ENCODE measurements at places on chromosomes 11 and 22. TPM values are rescaled to one million over a fixed set of nuclear protein-coding genes. Genes with fewer than 3 reads are reported as not detected.

The LDHAL6A gene
- not detected for total RNA-seq

The TCN1 gene
- total RNA-seq, result 3.3 TPM

The OLFML1 gene
- 13.6 TPM for total RNA-seq

The YPEL1 gene
- 1.7 TPM for total RNA-seq

The C11orf24 gene
- total RNA-seq, result 37.1 TPM

The OR52N4 gene
- total RNA-seq, result 0.75 TPM

The OR4S2 gene
- total RNA-seq, result not detected

The PATL1 gene
- total RNA-seq, result 38.1 TPM

The KCNC1 gene
- total RNA-seq, result not detected

The MS4A3 gene
- not detected for total RNA-seq

The CXCR5 gene
- not detected for total RNA-seq

The TPH1 gene
- total RNA-seq, result 1.7 TPM

The ACP2 gene
- 36.8 TPM for total RNA-seq

The UCP2 gene
- total RNA-seq, result 269 TPM

The OR8G5 gene
- total RNA-seq, result not detected

The ELFN2 gene
- total RNA-seq, result 0.10 TPM

The NNMT gene
- total RNA-seq, result 141 TPM

The TRIM5 gene
- 34.5 TPM for total RNA-seq

The HTR3A gene
- total RNA-seq, result not detected

The IL18 gene
- 20.0 TPM for total RNA-seq

The SHISA8 gene
- total RNA-seq, result not detected

The HORMAD2 gene
- not detected for total RNA-seq

The MS4A12 gene
- total RNA-seq, result not detected

The GUCY1A2 gene
- 23.8 TPM for total RNA-seq

The ARCN1 gene
- 118 TPM for total RNA-seq

The APOBEC3B gene
- total RNA-seq, result 1.5 TPM

The MMP8 gene
- not detected for total RNA-seq

The OR52I1 gene
- not detected for total RNA-seq

The OR2D2 gene
- 1.0 TPM for total RNA-seq

The CELSR1 gene
- 44.0 TPM for total RNA-seq

The TMEM138 gene
- 69.5 TPM for total RNA-seq

The SPI1 gene
- 10.6 TPM for total RNA-seq

The PRODH gene
- 12.4 TPM for total RNA-seq

The SYVN1 gene
- 76.2 TPM for total RNA-seq
